ENCODE measurements at places on chromosomes 11 and 22.

DNA sequence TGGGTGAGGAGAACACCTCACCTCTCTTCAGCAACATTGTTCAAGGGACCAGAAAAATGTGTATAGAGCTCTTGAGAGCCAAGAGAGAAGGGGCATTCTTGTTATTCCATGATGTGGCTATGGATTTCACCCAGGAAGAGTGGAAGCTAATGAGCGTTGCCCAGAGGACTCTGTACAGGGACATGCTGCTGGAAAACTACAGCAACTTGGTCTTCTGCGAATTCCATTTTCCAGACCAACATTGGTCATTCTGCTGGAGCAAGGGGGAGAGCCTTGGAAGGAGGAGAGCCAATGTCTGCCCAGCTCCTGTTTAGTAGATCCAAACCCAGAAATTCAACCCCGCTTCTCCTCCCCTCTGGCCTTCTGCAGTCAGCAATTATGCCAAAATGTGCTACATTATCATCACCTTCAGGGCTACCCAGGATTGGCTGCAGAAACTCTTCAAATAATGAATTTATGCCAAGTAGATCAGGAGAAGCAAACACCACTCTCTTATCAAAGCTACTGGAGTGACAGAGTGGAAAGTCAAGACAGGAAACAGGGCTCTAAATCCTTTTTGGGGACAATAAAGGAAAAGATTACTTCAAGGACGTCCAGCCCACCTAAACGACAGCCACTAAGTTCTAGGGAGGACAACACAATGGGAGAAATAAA is 707.5 kb upstream of the LUZP2 start:
- DNase-seq = no peak

DNA sequence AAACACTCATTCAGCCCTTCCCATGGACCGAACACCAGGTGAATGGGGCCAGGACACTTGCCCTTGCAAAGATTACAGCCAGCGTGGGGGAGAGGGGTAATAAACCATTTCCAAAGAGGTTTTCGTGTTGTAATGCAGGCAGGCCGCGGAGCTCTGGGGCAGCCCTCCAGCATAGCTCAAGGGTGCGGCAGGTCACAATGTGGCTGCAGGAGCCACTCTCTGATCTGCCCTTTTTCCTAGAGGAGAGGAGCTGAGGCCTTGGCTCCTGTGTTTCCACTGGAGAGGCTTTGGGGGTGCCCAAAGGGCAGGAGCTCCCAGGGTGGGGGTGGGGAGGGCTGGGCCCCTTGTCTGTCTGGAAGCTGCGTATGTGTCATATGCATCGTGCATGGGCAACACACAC is 134.2 kb upstream of the NECTIN1 start:
- DNase-seq = no peak

DNA sequence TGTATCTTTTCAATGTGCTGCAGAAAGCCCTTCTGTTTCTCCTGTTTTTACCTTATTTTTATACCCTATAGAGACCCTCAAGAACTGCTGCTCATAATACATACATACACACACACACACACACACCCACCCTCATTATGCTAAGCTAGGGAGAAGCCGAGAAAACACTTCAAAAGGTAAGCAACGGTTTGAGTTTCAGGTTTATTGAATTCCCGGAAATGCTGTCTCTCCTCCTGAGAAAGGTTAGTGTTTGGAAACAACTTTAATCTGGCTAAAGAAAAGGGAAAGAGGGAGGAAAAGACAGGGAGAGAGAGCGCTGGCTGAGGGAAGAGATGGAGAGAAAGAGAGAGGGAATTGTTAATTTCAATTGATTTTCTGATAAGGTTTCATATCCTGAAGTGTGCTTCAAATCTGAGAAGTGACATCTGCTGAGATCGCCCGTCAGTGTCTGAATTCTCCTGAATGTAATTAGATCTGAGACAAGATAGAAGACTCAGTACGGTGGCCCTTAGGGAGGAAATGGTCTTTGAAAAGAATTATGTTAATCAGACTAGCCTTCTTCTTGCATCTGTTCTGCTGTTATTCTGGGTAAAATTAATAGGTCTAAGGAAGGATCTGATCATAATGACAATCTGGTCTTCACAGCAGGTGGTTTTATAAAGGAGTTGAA is 169.1 kb downstream of the NXPE2 start:
- no peak for DNase-seq

GRCh38 chr11:93392867-93393266 is 62.3 kb downstream of the DEUP1 start:
- DNase-seq = no peak

GRCh38 chr22:36900225-36900624 is 13.2 kb upstream of the CSF2RB start:
- no peak for DNase-seq

DNA sequence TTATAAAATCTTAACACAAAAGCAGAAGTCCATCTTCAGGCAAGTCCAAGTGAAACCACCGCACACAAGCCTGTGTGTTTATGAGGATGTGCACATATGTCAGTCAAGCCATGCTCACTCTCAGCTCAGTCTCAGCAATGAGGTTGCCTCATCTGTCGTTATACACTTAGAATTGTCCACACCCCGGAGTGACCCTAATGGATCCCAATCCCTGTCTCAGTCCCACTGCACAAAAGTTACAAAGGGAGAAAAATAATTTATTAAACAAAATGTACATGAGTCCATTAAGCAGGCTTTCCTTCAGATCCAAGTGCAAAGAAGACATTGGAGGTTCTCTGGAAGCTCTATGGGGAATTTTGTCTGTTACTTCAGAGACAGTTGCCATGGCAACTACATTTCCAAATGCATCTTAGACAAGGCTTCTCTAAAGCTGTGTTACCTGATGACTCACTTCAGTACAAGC is 24.4 kb downstream of the OR8B12 start:
- DNase-seq = no peak

- no peak for DNase-seq
Observed at GRCh38 chr11:77287615-77288273, 13.7 kb downstream of the GDPD4 start.

DNA sequence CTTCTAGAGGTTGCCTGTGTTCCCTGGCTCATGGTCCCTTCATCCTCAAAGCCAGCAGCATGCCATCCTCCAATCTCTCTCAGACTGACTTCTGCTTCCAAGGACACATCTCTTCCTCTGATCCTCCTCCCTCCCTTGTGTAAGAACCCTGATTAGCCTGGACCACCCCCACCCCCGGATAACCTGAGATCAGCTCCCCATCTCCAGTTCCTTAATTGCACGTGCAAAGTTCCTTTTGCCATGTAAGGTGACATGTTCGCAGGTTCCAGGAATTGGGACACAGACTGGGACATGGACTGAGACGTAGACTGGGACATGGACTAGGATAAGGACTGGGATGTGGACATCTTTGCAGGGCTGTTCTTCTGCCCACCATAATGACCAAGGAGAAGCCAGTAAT is 925.3 kb downstream of the TBC1D22A start:
- DNase-seq = no peak

GRCh38 chr11:18230859-18231258 is 5.7 kb downstream of the SAA4 start:
- DNase-seq = no peak

Measured in cortex of kidney (tissue), 1 donor.